ENCODE measurements at places on chromosomes 3 and 15.
A peak's percentile ranks its signal among the peaks of the same experiment; 100 is the strongest.

GRCh38 chr3:192444096-192444790 lies 283.1 kb downstream of the FGF12 start:
- peak; percentile 2 for DNase-seq

DNA sequence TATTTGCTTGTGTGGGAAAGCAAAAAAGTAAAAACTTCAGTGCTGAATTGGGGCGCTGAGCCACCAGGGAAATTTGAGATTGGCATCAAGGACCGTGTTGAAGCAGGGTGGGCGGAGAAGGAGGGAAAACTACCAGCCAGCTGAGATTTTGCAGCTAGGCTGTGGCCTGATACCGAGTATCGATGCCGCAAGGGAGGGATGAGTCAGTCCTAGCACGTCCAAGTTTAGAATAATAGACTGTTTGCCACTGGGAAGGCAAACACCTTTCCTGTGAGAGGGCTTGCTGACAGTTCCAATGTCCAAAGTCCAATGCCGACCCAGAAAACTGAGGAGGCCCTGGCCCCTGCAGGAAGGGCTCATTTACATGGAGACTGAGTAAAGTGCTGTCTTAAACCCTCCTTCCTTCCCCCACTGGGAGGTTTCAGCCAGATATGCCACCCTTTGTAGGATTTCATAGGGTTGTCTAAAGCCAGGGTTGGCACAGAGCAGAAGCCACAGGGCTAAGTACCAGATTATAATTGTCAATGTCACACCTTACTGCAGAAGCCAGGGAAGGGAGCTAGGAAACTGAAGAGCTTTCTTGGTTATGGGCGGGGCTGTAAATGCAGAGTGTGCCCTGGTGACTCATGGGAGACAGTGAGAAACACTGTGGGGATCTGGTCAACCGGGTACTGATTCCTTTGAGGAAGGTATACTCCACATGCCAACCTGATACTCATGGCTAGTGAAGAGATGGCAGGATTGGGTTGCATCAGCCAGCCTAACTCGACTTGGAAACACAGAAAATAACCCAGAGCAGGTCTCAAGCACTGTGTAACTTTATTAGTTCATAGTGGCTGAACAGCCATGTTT lies 28.4 kb upstream of the PIK3CB start:
- DNase-seq = no peak

- no peak for DNase-seq
These were observed 44.0 kb upstream of the SMAD6 start for GRCh38 chr15:66658044-66658443.

DNA sequence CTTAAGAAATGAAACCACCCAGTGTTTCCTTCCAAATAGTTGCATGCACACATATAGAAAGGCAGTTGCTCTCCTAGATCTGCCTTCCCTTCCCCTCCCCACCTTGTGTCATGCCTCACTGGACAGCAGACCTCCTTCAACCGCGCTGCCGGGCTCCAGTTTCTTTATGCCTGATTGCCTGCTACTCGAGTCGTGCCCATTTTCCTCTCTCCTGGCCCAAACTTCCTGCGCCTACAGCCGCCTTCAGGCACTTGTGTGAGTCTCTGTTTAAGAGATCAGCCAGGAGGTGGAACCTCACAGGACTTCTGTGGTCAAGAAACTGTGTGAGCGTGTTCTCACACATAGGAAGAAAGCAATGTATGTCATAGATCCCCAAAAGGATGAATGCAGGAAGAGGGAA lies 8.8 kb upstream of the FAM107A start:
- DNase-seq = no peak

- DNase-seq = no peak
These were observed 105.6 kb upstream of the ROPN1 start for GRCh38 chr3:124097362-124098131.

- DNase-seq = no peak
These were observed 80.0 kb downstream of the THSD4 start for GRCh38 chr15:71195242-71195641.

DNA sequence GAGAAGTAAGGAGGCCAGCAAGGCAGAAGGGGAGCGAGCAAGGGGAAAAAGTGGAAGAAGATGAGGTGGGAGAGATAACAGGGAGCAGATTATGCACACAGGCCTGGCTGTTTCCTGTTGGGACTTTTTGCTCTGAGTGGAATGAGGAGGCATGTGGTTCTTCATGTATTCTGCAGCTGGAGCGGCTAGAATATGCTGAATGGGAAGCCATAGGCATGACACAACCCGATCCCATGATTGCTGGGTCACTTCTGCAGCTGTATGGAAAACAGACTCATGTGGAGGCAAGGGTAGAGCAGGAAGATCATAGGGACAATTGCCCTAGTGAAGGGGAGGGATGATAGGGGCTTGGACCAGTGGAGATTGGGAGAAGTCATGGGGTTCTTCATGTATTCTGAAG lies 206.0 kb upstream of the SUCLG2 start:
- no peak for DNase-seq

GRCh38 chr3:12884186-12884680 lies 42.9 kb upstream of the RPL32 start:
- DNase-seq = no peak

DNA sequence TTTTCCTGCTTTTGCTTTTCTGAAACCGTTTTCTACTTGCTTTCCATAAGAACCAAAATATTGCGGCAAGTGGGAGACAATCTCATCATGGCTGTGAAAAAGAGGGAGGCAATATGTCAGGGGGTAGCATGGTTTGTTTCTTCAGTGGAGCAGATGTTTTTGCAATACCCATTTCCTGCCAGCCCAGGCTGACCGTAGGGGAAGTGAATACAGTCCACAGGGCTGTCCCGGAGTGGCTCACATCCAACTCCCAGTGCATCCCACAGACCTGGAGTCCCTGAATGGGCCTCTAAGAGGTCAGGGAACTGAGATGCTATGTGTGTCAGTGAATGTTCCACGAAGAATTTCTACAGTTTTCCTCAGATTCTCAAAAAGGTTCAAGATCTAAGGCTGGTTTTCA lies 69.6 kb downstream of the EPHB1 start:
- DNase-seq = no peak

DNA sequence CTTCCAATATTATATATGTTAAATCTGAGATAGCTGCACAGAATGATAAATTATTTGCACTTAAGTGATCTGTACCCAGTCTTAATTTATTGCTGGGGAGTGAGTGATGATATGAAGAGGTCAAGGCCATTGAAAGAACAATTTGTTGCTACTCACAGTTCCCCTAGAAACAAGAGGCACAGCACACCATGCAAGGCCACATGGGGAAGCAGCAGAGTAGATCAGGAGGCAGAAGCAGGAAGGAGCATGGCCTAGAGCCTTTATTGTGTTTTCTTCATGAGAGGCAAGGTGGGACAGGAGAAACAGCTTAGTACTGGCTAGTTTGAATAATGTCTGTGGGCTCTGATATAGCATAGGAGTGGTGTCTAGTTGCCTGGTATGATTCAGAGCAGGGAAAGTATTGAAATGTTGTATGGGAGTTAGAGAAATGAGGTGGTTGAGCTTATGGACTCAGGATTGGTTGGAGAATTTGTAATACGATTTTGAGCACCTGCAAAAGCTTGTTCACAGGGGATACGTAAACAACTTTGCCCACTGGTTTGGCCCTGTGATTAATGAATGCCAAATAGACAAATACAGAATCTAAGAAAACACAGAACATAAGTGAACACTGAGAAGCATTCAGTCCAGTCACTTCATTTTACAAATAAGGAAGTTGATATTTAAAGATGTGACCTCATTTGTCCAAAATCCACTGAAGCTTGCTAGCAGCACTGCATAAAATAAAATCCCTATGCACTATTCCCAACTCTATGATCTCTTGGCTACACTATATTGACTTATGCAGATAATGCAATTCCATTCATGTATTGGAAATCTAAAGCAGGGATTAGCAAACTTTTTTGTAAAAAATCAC lies 71.7 kb downstream of the TMCO5A start:
- no peak for DNase-seq

- no peak for DNase-seq
These were observed 10.4 kb downstream of the NSMCE3 start for GRCh38 chr15:29259233-29259632.

GRCh38 chr3:148344521-148344920 lies 353.2 kb upstream of the AGTR1 start:
- no peak for DNase-seq

- no peak for DNase-seq
These were observed 52.4 kb upstream of the CMSS1 start for GRCh38 chr3:99765042-99765942.

GRCh38 chr3:12956316-12956660 lies 114.9 kb upstream of the RPL32 start:
- DNase-seq = no peak

DNA sequence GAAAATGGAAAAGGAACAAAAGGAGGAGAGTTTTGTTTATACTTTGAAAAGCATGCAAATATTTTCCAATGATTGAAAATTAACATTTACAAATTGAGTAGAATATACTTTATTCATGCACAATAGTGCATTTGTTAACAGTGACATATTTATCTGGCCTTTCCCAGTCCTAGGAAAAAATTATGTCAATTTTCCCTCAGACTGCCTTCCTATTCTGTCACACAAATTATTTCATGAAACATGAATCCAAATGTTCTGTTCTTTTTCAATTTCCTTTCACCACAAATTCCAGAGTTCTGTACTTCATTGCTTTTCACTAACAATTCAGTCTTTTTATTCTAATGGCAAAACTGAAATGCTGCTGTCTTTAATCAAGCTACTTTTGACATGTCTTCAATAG lies 945.1 kb downstream of the ROBO1 start:
- no peak for DNase-seq

GRCh38 chr15:65460741-65461347 lies 38.1 kb upstream of the IGDCC4 start:
- peak; percentile 1 for DNase-seq

DNA sequence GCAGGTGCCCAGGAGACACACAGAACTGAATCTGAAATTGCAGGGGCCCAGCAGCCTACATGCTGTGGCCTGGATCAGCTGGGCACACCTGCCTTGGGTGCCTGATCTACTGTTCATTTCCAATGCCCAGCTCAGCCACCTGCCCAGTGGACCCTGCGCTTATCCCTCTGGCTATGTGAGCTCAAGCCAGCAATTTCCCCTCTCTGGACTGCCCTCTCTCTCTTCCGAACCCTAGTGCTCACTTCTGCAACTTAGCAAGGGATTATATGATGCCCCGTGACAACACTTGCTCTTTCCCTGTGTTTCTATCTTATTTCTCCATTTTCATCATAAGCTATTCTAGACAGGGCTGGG lies 276.0 kb downstream of the UACA start:
- no peak for DNase-seq

DNA sequence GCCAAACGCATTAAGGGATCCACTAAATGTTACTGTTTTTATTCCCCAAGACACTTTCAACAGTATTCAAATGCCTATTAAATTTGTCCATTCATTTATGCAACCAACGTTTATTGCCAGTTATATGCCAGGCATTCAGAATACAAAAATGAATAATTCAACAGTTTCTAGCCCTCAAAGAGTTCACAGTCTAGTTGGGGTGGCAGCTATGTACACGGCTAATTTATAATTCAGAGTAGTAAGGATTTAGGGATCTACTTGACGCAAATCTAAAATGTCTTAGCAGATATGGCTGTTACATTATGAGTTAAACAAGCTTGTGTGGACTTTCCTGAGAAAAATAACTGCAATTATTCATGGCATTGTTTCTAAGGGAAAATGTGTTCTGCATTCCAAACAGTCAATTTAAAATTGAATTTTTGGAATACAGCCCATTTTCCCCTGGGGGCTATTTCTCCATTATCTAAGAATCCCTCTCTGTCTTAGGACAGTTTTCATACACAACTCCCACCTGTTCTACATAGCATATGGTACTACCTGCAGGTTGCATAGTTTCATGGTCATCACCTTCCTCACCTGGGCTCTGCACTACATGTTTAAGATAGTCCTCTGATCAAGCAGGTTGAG lies 11.5 kb upstream of the MSL2 start:
- no peak for DNase-seq

DNA sequence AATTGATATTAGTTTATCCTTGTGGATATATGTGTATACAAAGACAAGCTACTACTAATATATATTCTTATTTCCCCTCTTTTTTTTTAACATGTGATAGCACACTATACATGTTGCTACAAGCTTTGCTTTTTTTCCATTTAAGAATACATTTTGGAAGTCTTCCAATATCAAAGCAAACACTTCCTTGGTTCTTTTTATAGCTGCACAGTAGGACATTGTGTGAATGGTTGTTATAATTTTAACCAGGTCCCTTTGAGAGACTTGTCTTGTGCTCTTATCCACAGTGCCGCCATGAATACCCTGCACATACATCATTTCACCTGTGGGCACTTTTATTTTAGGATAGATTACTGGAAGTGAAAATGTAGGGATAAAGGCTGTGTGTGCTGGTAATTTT lies 88.7 kb downstream of the CACNA2D3 start:
- no peak for DNase-seq

- DNase-seq = no peak
These were observed 66.3 kb downstream of the PPCDC start for GRCh38 chr15:75089456-75090387.

DNA sequence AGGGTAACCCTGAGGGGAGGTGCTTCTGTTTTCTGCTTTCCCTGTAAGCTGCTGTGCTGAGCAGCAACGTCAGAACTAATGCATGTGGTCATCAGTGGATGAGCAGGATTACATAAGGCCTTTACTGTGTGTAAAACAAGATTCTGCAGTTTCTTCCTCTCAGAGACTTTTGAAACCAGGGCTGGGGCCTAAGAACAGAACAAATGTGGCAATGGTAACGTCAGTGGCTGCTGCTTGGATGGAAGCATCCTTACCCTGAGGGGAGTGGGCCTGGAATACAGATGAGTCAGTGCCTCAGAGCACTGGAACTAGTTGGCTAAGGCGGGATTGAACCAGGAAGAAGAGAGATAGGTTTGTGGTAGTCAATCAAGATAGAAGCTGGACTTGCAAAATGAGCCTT lies 180.2 kb upstream of the KCNH8 start:
- no peak for DNase-seq

- DNase-seq = no peak
These were observed 82.8 kb downstream of the PPARG start for GRCh38 chr3:12371525-12372140.

DNA sequence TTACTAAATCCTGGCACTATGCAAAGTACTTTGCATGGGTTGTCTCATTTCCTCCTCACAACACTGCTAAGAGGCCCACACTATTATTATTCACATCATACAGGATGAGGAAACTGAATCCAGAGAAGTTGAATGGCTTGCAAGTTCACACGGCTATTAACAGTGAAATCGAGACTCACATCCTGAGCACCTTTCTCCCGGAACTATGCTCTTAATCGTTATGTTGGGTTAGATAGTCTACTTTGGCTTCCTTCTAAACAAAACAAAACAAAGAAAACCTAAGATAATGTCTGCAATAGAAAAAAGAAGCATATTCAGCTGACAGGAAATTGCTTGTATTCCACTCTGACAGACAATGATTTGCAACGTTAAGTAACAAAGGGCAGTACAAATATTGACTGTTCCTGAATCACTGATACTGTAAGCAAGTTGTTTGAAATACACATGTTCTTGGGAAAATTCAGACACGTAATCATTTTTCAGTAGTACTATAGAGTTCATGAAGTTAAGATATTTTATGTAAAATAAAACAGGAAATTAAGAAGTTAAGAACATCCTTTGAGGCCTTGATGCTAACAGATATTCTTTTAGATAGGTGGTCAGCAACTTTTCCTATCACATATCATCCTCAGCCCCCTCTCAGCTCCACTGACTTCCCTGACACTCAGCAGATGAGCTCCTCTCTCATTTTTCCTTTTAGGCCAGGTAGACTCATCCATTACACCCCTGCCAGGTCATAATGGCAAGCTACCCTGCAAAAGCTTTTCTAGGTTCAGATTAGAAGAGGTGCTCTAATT lies 40.7 kb downstream of the C2CD4B start:
- DNase-seq = no peak
